GM20000 (cell line): ENCODE measurements at places on chromosomes 13 and 19.

DNA sequence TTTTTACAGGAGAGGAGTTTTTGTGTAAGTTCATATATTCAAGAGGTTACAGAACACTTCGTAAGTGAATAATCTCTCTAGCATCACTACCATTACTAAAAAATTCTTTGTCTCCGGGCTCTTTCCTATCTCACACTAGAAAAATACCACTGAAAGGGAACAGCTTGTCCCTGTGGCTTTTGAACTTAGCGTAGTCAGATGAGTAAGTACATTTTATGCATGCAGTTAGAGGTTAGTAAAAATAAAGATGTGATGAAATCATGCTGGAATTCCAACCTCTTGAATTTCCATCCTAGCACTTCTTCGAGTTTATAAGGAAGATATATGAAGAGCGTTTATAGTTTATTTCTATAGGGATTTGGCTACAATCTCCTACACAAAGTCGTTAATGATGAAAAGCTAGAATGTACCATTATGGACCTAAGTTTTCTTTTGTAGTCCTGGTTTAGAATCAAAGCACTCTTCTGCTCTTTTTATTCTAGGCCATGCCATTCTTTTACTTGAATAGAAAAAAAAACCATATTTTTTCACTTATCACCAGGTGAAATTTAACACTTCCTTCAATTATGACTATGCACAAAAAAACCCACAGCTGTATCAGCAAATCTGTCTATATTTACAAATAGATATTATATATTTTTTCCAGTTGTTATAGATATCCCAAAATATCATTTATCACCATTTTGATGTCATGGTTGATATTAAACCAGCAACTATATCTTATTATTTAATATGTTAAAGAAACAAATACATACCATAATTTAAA, 139.9 kb upstream of the PCDH9 start:
- no peak for DNase-seq

- DNase-seq: no peak
Measured at GRCh38 chr13:40480012-40480914, 186.2 kb downstream of the FOXO1 start.

DNA sequence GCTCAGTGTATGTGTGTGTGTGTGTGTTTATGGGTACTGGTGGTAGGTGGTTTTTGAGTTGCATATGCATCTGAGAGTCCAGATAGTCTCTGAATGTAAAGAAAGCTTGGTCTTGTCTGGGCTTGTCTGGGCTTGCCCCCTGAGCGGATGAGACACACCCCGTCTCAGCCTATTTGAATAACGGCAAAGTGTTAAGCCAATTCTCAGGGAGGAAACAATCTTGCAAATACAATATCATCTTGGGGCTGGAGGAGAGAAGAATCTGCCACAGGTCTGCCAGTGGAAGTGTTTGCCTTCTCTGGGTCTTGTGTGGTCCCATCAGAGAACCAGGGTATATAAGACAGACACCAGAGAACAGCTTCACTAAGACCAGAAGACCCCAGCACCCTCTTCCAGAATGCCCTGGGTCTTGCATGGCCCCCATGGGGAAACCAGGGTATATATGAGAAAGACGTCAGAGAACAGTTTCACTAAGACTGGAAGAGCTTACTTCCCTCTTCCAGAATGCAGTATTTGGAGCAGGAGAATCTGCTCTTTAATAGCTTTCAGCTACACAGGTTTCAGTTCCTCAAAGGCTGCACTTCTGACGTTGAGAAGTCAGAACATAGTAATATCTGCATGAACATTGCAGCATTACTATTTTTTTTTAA, 13.3 kb downstream of the CD70 start:
- DNase-seq: peak; percentile 78

DNA sequence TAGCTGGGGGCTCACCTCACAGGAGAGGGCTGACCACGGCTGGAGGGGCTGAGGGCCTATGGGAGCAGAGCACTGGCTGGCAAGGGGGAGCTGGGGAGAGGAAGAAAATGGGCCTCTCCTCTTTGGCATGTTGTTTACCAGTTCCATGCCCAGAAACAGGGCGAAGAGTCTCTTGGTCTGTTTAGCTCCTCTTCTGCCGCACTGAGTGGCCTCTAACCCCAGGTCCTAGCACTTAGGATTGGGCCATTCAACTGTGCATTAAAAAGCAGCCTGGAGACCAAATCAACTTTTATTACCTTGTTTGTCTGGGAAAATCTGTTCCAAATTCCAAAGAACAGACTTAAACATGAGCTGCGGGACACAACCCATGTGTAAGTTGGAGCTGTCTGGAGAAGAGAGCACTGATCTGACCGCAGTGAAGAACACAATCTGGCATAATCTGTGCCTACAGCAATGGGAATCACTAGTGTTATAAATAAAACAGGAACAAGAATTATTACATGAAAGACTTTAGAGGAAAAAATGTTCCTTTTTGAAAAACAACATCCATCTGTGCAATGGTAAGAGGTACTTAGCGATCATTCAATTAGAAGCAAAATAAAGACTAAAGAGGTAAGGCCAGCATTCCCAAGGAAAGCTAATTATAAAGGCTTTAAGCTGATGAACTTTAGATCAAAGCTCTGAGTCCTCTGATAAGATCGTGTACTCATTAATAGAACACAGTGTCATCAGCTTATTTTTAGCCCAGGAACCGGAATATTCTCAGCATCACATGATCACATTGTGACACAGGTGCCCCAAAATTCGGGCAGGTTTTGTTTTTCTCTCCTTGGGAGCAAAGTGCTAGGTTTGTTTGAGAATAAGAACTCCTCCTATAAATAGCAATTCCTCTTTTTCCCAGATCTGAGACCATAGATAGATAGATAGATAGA, 243.2 kb downstream of the COL4A1 start:
- no peak for DNase-seq

DNA sequence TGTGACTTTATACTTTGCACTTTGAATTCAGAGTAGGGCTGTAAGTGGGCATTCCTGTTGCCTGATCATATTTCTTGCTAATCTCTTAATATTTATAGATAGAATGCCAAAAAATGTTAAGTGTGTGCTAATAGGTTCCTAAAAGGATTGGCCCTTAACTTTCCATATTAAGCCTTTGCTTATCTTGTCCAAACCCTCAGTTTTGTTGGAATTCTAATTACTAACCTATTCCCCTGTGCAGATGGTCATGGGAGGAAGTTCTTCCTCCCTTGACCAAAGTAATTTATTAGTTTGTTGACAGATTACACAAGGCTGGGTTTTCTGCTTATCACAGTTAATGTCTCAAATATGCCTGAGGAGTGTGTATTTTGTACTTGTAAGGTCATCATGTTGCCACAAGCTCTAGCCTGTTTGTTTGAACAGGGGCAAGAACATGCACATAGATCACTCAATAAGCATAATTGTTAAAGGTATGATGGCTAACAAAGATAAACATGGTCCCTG, 541.1 kb upstream of the SPRY2 start:
- no peak for DNase-seq

DNA sequence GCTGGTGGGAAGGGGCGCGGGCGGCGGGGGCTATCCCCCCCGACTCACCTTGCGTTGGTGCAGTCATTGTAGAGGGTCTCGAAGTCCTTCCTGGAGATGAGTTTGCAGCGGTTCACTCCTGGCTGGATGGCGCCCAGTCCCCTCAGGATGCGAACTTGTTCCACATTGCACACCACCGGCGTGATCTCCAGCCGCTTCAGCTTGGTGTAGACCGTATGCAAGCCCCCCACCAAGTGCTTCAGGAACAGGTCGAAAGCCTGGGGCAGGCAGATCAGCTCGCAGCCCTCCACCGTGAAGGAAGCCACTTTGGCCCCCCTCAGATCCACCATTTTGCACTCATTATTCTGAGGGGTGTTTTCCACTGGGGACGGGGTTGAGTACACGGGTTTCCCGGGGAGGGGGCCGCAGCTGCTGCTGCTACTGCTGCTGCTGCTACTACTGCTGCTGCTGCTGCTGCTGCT, 1.1 kb downstream of the DACH1 start:
- peak; percentile 42 for DNase-seq

DNA sequence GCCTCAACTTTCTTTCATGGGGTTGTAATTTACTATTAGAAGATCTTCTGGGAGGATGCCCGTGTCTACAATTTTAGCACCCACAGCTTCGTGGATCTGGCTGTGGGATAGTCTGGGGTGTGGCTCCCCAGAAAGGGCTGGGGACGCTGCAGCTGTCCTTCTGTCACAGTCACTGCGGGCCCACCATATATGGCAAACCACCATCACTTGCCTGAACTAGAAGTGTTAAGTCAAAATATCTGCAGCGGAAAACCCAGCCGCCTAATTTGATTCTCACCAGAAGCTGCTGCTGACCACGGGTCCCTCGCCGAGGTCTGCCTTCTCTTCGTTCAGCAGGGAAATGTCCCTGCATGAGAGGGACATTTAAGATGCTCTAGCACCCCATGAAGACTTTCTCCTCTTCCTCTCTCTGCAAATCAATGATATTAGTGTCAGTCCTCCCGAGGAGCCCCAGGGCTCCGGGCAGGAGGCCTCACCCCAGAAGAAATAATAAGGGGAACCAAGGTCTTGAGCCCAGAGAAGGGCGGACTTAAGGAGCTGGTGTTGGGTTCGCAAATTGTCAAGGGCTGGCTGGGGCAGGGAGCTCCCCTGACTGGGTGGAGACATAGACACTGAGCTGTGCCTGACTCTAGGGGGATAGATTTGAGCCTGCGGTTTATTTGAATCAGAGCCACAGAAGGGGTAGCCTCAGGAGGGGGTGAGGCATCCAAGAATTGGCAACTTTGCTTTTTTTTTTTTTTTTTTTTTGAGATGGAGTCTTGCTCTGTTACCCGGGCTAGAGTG, 3.0 kb upstream of the MATK start:
- DNase-seq: no peak

- peak; percentile 80 for DNase-seq
Measured at GRCh38 chr19:1668486-1669270, 16.3 kb upstream of the TCF3 start.

DNA sequence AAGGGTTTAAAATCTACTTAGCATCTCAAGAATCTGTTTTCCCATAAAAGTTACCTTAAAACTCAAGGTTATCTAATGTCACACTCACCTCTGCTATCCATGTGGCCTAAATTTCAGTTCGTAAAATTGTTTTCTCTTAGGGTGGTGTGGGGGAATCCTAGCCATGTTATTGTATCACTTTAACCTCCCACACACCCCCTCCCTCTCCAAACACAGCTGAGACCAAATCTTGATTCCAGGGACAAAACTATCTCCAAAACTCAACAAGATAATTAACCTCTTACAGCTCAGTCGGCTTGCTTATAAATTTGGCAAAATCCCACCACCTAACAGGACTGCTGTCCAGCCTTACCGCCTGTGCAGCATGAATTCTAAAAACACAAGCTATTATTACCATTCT, 3.8 kb downstream of the CARS2 start:
- DNase-seq: no peak

DNA sequence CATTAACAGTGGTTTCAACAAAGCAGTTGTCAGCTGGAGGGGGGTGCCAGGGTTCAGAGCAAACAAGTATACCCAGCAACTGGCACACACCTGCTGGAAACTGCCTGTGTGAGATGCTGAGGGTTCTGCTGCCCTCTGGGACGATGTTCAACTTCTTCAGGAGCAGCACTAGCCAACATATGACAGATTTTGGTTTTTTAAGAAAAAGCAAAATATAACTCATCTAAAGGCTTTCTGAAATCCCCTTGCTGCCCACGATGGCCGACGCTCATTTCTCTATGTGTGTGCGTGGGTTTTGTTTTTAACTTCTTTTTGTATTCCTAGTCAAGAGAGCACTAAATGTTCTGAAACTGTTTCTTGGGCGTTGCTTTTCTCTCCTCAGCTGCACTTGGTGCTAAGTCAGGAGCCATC, 79.9 kb downstream of the MRPL57 start:
- DNase-seq: no peak

- no peak for DNase-seq
Measured at GRCh38 chr13:84126671-84127171, 244.4 kb upstream of the SLITRK1 start.

DNA sequence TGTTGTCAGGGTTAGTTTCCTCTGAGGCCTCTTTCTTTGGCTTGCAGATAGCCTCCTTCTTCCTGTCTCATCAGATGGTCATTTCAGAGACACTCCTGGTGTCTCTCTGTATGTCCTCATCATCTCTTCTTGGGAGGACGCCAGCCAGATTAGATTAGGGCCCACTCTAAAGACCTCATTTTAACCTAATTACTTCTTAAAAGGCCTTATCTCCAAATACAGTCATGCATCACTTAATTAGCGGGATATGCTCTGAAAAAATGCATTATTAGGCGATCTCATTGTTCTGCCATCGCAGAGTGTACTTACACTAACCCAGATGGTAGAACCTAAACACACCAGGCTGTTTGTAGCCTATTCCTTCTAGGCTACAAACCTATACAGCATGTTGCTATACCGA, 89.0 kb downstream of the CDK8 start:
- DNase-seq: no peak

DNA sequence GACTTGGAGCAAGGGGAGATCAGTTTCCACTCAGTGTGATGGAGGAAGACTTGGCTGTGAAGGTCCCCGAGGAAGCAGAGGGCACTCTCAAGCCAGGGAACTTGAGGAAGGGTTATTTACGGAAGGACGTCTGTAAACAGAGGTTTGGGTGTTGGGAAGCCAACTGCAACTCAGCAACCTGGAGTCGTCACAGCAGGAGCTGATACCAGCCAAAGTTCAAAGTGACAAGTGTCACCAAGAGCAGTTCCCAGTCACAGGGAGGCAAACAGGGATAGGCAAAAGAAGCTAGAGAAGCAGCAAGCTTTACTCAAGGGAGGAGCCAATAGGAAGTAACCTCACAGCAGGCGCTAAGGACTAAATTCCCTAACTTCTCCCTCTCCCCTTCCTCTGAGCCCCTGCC, 205.5 kb downstream of the EFNB2 start:
- no peak for DNase-seq

DNA sequence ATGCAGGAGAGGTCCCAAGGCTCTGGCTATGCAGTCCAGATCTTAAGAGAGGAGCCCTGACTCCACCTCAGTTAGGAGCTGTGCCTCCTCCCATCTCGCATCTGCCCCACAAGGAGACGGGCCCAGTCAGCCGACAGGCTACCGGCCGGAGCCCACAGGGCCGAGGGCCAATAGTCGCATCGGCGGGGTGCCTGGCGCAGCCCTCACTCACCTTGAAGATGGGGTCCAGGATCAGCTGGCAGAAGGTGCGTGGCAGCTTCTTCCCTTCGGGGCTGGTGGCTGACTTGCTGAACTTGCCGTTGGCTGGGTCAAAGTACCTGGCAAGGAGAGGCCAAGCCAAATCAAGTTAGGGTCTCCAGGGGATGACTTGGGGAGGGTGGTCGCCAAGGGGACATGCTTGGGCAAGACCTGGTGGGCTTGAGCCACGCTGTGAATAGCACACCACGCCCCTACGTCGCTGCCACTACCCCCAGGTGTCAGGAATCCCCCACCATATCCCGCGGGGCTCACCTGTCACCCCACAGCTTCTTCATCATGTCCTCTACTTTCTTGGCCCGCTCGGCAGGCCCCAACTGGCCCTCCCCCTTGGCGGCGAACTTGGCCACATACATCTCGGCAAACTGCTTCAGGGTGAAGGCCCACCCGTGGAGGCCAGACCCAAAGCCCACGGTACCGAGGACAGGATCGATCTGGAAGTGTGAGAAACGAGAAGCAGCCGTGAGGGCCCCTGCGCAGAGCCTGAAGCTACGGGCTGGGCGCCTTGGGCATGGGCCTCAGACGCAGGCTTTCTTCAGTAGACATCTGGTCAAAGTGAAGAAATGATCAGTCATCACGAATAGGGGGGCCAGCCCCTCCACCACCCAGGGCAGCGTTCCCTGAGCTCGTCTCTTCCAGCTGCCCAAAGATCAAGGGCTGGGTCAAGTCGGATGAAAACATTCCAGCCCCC, 3.3 kb downstream of the EEF2 start:
- no peak for DNase-seq

GRCh38 chr13:64248371-64249065, 2832.9 kb upstream of the PCDH20 start:
- no peak for DNase-seq

GRCh38 chr19:42857544-42857867, 22.0 kb downstream of the PSG1 start:
- DNase-seq: no peak
